ENCODE measurements at places on chromosomes 16 and 17.

GRCh38 chr16:31201582-31202413 is 762 bp downstream of the PYCARD start:
- DNase-seq, result no peak

DNA sequence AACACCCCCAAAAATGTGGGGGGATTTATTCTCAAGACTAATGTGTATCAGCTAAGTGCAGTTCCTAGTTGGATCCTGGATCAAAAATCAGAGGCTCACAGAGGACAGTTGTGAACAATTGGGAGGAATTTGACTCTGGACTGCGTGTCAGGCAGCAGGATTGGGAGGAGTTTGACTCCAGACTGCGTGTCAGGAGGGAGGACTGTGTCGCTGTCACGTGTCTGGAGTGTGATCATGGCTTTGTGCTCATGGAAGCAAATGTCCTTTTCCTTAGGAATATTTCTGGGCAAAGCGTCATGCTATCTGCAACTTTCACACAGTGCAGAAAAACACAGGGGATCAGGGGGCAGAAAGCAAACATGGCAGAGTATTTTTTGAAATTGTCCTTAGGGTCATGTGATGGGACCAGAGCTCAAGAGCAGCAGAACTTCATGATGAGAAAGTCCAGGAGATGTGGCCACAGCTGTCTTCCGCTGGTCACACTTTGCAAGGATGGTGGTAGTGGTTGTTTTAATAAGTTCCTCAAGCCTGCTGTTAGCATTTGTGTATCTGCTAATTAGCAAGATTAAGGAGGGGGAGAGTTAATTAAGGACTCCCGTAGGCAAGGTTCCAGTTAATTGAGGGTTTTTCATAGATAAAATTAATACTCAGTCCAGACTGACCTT is 122.0 kb upstream of the CHMP6 start:
- no peak for DNase-seq

DNA sequence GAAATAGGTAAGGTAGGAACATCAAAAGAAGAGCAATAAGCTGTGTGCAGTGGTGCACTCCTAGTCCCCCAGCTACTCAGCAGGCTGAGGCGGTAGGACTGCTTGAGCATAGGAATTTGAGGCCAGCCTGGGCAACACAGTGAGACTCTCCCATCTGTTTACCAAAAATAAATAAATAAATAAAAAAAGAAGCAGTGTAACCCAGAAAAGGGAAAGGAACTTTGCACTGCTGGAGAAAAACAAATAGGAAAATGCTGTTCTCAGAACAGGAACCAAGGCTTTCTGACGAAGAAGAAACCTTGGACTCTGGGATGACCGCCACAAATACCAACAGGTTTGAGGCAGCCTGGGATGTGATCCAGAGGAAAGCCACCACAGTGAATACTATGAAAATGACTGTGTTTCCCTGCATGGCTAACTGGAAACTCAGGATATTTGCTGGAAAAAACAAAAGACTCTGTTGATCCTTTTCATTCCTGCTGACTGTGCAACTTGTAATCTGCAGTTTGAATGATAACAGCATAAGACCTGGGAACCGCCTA is 41.2 kb downstream of the TTC19 start:
- no peak for DNase-seq

DNA sequence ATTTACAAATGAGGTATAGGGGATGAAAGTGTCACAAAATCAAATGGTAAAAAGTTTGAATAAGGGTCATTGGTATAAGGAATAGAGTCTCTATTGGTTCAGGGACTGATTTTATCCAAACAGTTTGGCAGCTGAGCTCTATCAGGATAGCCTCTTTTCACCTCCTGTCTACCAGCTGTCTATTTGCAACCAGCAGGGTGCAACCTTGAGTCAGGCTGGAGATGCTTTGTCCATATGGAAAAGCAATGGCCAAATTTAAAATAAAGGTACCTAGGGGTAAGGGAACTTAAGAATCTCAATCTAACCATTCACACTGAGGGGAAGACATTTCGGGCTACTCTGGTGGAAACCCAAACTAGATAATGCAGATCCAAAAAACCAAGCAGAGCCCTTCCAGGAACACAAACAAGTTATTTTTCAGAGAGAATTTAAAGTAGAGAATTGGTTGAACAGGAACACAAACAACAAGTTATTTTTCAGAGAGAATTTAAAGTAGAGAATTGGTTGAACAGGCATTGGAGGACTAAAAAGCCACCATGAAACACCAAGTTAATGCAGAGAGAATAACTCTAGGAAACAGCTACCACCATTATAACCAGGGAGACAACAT is 12.6 kb upstream of the CA10 start:
- DNase-seq, result no peak

All from activated CD8-positive, alpha-beta memory T cell treated with anti-CD3 and anti-CD28 coated beads for 4 hours (primary cell).